Activated CD8-positive, alpha-beta memory T cell treated with anti-CD3 and anti-CD28 coated beads for 36 hours (primary cell): ENCODE measurements at places on chromosomes 1 and 21. TPM values are rescaled to one million over a fixed set of nuclear protein-coding genes. Genes with fewer than 3 reads are reported as not detected.

Gene ARMH1
- total RNA-seq = 52.0 TPM

Gene SLC25A34
- total RNA-seq = 0.75 TPM

Gene SERPINC1
- not detected for total RNA-seq

Gene IGSF5
- not detected for total RNA-seq
